ENCODE measurements at places on chromosomes 12 and 14.

- DNase-seq: no peak
These were observed 25.0 kb downstream of the MAX start for GRCh38 chr14:65077318-65077717.

- DNase-seq: no peak
These were observed 75.1 kb upstream of the TTC7B start for GRCh38 chr14:90891326-90891725.

DNA sequence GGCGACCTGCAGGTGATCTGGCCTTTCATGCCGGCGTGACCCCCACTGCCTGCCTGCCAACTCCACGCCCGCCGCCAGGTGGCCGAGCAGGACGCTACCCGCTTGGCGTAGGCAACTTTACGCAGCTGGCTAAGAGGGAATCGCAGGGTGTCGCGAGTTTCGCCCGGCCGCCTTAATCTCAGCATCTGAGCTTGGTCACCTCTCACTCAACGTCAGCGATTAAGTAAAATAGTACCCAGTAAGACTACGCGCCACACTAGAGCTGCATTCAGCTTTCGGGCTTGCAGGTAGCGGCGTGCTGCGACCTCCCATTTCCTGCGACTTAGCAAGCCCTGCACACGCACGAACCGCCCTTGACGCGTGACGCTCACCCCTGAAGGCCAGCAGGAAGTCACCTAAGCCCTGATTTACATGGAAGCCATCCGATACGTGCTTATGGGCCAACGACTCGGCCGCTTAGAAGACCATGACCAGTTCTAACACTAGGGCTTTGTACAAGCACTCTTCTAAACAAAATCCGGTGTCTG is 33.2 kb downstream of the WBP11 start:
- DNase-seq: peak; percentile 77

- no peak for DNase-seq
These were observed 101.0 kb downstream of the RALGAPA1 start for GRCh38 chr14:35708062-35708461.

- DNase-seq: no peak
These were observed 55.4 kb downstream of the KCNJ8 start for GRCh38 chr12:21718944-21719650.

GRCh38 chr12:122499991-122500684 is 594 bp downstream of the ZCCHC8 start:
- DNase-seq: peak; percentile 58

- no peak for DNase-seq
These were observed 501.0 kb downstream of the RERGL start for GRCh38 chr12:17588968-17589367.

GRCh38 chr12:80700327-80700726 is 7.1 kb upstream of the MYF6 start:
- no peak for DNase-seq

- DNase-seq: no peak
These were observed 13.4 kb downstream of the ASB8 start for GRCh38 chr12:48143898-48144297.

DNA sequence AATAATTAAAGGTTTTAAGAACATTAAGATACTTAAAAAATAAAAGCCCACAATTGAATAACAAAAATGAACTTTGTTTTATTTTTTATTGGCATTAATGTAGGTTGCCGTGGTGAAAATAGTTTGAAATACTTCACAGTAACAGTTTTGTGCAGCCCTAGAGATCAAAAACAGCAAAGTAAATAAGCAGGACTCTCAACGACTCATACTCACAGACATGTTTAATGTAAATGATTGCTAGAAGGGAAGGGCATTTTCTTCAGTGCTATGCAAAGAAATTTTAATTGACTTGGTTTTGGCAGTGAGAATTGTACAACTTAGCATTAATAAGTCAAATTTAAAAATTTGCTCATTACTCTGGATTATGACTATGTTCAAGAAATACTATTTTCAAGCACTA is 16.0 kb downstream of the TRMT5 start:
- no peak for DNase-seq

DNA sequence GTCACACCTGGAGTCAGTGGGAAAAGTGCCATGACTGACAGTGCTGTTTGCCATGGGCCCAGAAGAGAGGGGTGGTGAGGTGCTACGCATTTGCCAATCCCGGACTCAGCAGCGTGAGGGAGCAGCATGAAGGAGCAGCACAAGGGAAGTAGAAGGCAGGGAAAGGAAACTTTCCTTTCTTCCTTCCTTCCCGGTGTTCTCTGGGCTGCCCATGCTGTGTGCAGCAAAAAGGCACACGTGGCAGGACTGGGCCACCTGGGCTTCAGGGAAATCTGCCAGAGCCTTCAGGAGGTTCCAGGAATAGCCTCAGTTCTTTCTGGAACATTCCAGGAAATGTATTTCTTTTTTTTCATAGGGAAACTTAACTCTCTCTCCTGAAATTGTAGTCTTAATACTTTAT is 23.0 kb downstream of the TRIM9 start:
- DNase-seq: no peak

DNA sequence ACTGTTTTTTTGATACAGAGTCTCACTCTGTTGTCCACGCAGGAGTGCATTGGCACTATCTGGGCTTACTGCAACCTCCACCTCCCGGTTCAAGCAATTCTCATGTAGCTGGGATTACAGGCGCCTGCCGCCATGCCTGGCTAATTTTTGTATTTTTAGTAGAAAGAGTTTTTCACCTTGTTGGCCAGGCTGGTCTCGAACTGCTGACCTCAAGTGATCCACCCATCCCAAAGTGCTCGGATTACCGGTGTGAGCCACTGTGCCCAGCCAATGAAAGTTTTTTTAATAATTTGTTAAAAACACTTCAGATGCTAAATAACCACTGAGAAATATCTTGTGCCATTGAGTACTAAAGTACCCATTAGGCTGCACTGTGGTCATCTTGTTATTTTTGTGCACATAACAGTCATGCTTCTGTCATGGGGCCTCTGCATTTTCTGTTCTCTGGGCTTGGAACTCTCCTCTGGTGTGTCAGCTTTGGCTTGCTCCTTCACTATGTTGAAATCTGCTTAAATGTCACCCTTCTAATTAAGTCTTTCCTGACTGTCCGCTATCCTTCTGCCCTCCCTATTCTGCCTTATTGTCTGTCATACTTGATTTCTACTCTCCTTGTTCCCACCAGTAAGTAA is 105.1 kb downstream of the KTN1 start:
- DNase-seq: no peak

GRCh38 chr14:50106178-50106577 is 10.2 kb downstream of the VCPKMT start:
- DNase-seq: no peak

DNA sequence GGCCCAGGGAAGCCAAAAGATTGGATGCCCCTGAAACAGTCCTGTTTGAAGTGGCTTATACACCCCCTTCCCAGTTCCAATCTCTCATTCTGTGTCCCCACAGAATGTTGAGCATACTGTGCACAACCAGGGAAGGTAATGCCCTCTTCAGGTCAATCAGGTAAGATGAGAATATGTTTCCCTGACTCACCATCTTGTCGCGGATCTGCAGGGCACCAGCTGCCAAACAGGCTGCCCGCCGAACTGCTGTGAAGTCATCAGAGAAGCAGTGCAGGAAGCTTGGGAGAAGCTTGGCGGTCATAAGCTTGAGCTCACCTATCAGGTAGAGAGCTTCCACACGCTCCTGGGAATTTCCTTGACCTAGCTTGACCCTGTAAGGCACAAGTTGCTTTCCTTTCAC is 9.6 kb downstream of the RIOX1 start:
- no peak for DNase-seq

- DNase-seq: peak; percentile 98
These were observed 1.2 kb upstream of the IRAK3 start for GRCh38 chr12:66187821-66188220.

DNA sequence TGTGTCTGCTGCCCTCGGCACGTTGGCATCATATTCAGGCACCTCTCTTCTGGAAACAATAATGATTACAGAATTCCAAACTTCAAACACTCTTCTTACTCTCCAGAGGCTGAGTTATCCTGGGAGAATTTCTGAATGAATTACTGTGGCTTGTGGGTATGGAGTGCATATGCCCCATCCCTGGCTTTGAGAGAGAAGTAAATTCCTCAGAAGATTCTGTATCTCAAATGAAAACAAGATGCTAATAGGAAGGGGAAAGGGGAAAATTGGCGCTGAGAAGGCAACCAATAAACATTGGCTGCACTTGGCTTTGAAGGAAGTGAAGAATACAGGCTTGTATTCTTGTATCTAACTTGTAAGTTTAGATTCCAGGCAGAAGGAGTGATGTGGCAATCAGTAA is 132.0 kb upstream of the NOVA1 start:
- no peak for DNase-seq

DNA sequence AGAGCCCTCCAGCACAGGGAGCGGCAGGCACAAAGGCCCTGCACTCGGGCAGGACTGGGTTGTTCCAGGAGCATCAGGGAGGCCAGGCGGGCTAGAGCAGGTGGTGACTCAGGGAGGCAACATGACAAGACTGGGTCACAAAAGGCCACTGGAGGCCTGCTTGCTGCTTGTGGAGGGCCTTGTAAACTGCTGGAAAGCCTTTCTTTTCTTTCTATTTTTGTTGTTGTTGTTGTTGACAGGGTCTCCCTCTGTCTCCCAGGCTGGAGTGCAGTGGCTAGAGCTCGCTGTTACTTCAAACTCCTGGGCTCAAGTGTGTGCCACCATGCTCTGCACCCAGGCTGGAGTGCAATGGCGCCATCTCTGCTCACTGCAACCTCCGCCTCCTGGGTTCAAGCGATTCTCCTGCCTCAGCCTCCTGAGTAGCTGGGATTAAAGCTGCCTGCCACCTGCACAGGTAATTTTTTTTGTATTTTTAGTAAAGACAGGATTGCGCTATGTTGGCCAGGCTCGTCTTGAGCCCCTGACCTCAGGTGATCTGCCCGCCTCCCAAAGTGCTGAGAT is 11.8 kb upstream of the RCOR1 start:
- DNase-seq: no peak

DNA sequence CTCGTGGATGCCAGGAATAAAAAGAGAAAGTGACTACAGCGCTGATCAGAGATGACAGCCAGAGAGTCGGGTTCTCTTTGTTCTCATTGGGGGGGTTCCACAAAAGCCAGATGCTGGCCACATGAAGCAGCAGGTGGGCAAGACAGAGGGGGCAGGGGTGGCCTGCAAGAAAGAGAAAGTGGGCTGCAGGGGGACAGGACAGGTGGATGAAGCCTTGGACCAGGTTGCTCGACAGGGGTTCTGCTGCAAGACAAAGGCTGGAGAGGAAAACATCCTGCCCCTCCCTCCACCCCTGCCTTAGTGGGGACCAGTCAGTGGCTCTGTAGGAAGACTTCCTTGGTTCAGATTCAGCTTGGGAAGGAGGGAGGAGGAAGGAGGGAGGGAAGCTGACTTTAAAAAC is 126.2 kb downstream of the KSR2 start:
- no peak for DNase-seq

DNA sequence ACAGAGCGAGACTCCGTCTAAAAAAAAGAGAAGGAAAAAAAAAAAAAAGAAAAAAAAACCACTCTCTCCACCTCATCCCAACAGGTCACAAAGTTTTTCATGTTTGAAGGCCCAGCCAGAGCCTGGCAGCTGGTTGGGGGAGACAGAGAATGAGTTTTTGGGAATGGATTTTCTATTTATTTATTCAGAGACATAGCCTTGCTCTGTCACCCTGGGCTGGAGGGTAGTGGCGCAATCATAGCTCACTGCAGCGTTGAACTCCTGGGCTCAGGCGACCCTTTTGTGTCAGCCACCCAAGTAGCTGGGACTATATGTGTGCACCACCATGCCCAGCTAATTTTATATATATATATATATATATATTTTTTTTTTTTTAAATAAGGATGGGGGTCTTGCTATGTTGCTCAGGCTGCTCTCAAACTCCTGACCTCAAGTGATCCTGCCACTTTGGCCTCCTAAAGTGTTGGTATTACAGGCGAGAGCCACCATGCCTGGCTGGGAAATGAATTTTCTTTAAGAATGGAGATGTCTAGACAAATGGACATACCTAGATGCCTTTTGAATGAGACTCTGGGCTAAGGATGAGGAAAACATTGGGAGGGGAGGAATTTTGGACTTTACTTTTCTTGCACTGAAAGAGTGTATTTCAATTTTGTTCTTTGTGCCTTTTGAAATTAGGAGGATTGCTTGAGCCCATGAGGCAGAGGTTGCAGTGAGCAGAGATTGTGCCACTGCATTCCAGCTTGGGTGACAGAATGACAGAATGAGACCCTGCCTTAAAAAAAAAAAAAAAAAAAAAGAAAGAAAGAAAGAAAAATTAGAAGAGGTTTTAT is 16.9 kb upstream of the PPP1R1A start:
- DNase-seq: no peak

- DNase-seq: no peak
These were observed 653.5 kb downstream of the FSCB start for GRCh38 chr14:43853541-43853940.

- no peak for DNase-seq
These were observed 72.2 kb downstream of the PITPNM2 start for GRCh38 chr12:123078531-123079155.

DNA sequence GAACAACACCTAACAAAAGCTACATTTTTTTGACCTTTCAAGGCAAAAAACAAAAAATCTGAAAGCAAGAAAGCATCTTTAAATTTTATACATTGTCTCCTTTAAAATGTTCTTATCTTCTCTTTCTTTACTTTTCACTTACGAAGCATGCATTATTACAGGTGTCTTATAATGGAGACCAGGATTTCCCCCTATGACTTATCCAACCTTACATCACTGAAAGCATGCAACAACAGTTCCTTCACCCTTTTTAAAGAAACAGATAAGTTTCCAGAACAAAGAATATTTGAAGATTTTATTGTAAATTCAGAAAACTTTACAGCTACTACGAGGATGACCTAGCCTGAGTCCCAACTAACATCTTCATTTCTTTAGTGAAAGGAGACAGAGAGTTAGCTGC is 277.2 kb downstream of the AKAP6 start:
- peak; percentile 18 for DNase-seq

DNA sequence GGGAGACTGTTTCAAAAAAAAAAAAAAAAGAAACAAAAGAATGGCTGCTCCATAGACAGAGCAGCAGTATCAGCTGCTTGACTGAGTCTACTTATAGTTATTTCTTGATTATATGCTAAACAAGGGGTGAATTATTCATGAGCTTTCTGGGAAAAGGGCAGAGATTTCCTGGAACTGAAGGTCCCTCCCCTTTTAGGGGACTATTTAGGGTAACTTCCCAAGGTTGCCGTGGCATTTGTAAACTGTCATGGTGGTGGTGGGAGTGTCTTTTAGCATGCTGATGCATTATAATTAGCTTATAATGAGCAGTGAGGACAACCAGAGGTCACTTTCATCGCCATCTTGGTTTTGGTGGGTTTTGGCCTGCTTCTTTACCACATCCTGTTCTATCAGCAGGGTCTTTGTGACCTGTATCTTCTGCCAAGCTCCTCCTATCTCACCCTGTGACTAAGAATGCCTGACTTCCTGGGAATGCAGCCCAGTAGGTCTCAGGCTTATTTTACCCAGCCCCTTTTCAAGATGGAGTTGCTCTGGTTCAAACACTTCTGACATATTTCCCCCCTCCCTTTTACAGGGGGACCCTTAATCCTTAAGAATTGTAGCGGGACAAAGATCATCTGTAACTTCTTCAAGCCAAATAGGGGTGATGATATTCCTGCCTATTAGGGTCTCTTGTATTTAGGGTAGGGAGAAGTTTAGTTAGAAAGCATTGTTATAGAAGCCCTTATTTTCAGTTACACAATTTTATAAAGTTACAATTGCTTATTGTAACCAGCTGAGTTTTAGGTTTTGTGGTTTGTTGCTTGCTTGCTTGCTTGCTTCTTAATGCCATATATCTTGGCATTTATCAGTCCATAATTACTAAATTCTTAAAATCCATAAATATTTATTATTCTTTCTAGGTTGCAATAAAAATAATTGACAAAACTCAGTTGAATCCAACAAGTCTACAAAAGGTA is 42.5 kb downstream of the MARK3 start:
- DNase-seq: peak; percentile 91

Data from inflammatory macrophage treated with lipopolysaccharide for 1 hour (primary cell).